Stimulated activated CD8-positive, alpha-beta memory T cell treated with anti-CD3 and anti-CD28 coated beads, Interleukin-15, amount 100 ng/mL, for 4 hours (primary cell): ENCODE measurements at places on chromosomes 7 and 10.
A peak's percentile ranks its signal among the peaks of the same experiment; 100 is the strongest.

DNA sequence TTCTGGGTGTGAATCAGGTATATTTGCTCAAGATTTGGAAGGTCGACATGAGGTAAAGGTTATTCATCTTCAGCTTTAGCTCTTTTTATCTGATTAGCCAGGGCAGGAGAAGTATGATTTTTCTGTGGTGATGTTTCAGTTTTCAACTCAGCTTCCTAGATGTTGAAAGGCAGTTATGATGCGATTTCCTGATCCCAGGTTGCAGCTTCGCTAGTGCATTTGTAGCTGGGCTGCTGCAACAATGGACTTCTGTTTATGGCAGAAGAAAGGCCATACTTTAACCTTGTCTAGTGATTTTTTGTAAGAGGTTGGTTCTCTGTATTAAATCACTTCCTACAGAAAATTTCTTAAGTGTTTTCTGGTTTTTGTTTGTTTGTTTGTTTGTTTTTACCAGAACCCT, 619.3 kb downstream of the AUTS2 start:
- no peak for DNase-seq

GRCh38 chr7:87147500-87147899, 4.8 kb upstream of the DMTF1 start:
- no peak for DNase-seq

DNA sequence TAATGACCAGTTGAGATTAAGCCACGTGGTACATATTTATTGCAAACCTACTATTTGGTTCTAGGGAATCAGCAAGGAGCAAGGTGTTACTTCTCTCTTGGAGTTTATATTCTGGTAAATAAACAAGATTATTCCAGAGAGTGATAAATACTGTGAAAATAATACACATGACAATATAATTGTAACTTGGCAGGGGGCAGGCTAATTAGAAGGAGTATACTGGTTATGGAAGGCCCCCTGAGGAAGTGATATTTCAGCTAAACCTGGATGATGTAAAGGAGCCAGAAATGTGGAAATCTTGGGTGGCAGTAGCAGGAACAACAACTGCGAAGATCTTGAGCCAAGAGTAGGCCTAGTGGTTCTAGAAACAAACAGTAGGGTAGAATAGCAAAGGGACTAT, 111.8 kb downstream of the SDK1 start:
- DNase-seq: no peak

GRCh38 chr7:15130666-15131541, 228.4 kb upstream of the DGKB start:
- no peak for DNase-seq

DNA sequence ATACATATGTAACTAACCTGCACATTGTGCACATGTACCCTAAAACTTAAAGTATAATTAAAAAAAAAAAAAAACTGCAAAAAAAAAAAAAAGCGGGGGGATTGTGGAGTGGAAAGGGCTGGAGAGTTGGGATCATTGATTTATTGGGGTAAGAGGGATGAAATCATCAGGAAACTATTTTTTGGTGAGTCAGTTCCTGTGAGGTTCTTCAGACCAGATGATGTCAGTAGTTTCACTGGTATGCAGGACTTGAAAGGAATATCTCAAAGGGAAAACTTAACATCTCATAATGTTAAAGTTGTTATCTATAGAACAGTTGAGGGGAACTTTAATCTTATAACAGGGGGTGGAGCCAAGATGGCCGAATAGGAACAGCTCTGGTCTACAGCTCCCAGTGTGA, 32.6 kb upstream of the TECTB start:
- no peak for DNase-seq

DNA sequence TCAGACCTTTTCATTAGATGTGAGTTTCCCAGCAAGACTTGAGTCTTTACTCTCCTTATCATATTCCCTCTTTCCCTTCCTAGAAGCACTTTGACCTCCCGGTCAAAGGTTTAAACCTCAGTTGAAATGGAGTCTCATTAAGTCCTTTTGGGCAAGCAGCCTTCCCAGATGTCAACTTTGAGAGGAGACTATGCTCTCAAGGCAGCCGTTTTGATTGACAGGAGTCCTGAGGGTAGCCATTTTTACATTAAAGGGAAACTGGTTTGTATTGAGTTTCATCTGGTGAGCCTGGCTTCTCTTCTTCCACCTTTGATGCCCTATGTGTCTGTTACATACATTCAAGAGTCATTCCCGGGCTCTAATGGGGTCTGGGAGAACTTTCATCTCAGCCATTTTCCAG, 685.1 kb downstream of the LRMDA start:
- no peak for DNase-seq

GRCh38 chr10:43256531-43257346, 10.1 kb downstream of the RASGEF1A start:
- no peak for DNase-seq

DNA sequence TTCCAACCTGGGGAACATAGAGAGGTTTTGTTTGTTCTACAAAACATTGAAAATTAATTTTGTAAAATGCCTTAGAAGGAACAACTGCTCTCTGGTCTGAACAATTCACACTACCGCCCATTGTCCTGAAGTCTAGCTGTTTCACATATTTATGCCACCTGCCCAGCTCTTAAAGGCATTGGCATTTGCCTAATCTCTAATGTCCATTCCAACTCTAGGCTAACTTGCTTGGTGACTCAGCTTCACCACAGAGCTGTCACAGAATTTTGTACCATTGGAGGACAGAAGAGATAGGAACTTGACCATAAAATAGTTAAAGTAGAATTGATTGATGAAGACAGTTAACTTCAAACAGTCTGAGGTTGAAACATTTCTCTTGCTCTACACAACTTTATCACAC, 53.5 kb upstream of the PPP1R17 start:
- DNase-seq: no peak

- DNase-seq: no peak
Measured at GRCh38 chr7:132145466-132145865, 430.8 kb downstream of the PLXNA4 start.

GRCh38 chr7:70947181-70947580, 184.8 kb upstream of the GALNT17 start:
- DNase-seq: no peak

- DNase-seq: no peak
Measured at GRCh38 chr7:116348346-116348745, 138.0 kb downstream of the TES start.

- no peak for DNase-seq
Measured at GRCh38 chr7:112452102-112452888, 2.0 kb downstream of the IFRD1 start.

GRCh38 chr7:127708788-127709187, 56.8 kb downstream of the SND1 start:
- DNase-seq: peak; percentile 39

- DNase-seq: no peak
Measured at GRCh38 chr7:154857240-154857639, 145.7 kb downstream of the PAXIP1 start.

DNA sequence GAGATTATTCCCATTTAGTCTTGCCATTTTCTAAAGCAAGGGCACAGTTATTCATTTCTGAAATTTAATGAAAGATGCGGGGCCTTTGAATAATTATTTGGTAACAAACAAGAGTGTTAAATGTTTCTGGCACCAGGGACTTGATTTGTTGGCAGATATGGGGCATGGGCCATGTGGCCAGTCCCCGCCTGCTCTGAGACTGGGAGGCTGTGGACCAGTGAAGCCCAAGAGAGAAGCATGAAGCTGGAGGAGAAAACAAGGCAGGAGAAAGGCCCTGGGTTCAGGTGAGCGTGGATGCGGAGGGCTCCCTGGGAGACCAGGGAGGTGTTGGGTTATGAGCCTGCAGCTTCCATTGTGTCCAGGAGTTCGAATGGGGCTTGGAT, 378.5 kb downstream of the TCERG1L start:
- DNase-seq: no peak

- DNase-seq: no peak
Measured at GRCh38 chr10:97701438-97702069, 12.0 kb upstream of the MARVELD1 start.

- DNase-seq: no peak
Measured at GRCh38 chr10:113846036-113846435, 7.8 kb downstream of the DCLRE1A start.

GRCh38 chr7:84677117-84677732, 482.6 kb upstream of the SEMA3A start:
- DNase-seq: no peak

- DNase-seq: no peak
Measured at GRCh38 chr7:16242920-16243319, 178.4 kb downstream of the CRPPA start.

DNA sequence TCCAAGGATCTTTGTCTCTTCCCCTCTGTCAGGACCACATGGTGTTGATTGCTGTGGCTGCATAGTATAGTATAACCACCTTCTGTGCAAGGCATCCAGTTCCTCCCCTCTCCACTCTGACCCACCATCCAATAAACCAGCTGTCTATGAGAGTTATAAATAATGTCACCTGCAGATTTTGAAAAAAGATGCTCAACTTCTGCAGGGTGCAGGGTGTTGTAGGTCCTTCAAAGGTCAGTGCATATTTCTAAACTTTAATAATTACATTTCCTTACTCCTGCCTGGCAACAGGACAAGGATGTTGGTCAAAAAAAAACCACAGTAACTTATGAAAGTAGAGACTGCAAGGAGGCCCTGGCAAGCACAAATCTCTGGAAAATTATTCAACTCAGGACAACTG, 166.2 kb downstream of the PKD1L1 start:
- DNase-seq: no peak

- no peak for DNase-seq
Measured at GRCh38 chr10:101235766-101236165, 6.5 kb upstream of the LBX1 start.
